Brain pericyte (primary cell): ENCODE measurements at places on chromosomes 1 and 21.

GRCh38 chr1:84020151-84020550 lies 21.2 kb upstream of the TTLL7 start:
- no peak for DNase-seq

DNA sequence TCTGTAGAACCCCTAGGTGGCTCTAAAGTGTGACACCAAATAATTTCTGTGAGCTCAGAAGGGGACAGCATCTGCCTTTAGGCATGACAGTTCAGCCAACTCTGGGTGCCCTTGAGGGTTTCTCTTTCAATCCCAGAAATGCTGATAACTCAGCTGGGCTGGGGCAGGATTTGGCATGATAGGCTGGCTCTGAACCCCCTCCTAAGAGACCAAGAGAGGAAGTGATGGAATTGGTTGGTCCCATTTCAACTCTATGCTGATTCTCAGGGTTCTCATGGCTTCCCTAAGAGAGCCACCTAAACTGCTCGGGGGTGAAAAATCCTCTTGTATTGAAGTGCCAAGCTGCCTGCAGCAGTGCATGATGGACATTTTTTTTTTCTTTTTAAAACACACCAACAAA lies 28.5 kb upstream of the TMEM39B start:
- DNase-seq: no peak

DNA sequence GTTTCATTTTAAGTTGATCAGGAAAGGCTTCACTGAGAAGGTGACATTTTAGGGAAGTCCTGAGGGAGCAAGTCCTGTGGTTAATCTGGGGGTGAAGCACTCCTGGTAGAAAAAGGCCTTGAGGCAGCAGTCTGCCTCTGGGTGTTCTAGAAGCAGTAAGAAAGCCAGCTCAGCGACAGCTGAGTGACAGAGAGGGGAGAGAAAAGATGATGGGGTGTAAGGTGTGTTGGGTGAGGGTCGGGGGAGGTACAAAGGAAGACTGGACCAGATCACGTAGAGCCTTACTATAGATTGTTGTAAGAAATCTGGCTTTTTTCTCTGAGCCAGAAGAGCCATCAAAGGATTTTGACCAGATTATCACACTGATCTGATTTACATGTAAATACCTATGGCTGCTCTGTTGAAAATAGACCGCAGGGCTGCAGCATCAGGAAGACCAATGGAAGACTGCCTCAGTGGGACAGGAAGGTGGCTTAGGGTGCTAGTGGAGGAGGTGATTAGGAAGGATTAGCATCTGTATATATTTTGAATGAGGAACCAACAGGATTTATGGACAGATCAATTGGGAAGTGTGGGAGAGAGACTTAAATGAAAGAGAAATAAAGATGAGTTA lies 131.2 kb downstream of the CDC7 start:
- DNase-seq: no peak

DNA sequence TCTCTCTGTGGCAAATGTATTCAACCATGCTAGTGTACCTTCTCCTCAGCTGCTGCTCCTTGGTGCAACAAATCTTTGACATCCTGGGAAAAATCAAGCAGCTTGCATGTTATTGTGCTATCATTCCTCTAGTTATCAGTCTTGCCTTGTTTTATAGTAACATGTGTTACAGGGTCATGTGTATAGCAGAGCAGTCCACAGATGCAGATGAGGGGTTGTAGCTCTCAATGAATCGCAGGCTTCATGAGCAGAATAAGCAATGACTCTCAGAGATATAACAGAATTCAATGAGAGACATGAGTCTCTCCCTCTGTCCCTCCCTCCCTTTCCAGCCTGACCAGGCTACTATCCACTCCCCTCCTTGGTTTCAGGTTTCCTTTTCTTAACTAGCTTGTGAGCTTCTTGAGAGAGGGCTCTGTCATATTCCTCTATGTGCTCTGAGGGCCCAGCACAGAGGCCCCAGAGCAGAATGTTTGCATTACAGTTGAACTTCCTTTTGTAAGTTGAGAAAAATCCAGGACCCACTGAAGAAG lies 15.1 kb upstream of the JUN start:
- DNase-seq: no peak

DNA sequence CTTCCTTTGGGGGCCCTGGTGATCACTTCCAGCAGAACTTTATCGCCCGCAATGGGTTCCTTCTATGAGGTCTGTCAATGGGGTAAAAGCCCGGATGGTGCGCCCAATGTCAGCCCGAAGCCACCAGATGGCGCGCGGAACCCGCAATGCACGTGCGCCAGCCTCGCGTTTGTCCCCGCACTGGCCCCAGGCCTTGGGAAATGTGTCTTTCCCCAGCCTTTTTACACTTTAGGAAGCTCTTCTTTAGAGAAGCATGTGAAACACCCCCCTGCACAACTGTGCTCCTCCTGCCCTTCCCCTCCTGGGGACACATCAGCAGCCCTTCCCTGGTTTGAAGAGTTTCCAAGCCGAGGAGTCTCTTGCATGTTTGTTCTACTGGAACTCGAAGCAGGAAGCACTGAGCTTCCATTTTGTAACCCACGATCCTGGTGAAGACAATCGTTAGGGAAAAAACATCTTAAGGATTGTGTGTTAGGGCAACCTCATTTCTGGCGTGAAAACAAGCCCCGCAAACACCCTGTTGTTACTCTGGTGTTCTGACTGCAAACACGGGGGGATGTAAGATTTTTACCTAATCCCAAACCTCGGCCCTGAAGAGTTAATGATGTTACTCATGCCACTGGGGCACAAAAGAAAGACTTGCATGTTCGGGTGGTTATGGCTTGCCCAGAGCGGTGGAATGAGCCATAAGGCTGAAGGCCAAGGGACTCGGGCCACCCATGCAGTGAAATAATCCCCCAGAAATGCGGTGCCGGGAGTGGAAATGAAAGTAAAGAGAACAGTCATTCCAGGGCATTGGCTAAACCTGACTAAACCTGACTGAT lies 20.4 kb upstream of the TARBP1 start:
- DNase-seq: peak; percentile 50

- no peak for DNase-seq
These were observed 124.1 kb upstream of the PAPPA2 start for GRCh38 chr1:176338877-176339276.
